ENCODE measurements at places on chromosomes 7 and 10.

GRCh38 chr7:12751764-12752163 is 64.3 kb downstream of the ARL4A start:
- no peak for DNase-seq

DNA sequence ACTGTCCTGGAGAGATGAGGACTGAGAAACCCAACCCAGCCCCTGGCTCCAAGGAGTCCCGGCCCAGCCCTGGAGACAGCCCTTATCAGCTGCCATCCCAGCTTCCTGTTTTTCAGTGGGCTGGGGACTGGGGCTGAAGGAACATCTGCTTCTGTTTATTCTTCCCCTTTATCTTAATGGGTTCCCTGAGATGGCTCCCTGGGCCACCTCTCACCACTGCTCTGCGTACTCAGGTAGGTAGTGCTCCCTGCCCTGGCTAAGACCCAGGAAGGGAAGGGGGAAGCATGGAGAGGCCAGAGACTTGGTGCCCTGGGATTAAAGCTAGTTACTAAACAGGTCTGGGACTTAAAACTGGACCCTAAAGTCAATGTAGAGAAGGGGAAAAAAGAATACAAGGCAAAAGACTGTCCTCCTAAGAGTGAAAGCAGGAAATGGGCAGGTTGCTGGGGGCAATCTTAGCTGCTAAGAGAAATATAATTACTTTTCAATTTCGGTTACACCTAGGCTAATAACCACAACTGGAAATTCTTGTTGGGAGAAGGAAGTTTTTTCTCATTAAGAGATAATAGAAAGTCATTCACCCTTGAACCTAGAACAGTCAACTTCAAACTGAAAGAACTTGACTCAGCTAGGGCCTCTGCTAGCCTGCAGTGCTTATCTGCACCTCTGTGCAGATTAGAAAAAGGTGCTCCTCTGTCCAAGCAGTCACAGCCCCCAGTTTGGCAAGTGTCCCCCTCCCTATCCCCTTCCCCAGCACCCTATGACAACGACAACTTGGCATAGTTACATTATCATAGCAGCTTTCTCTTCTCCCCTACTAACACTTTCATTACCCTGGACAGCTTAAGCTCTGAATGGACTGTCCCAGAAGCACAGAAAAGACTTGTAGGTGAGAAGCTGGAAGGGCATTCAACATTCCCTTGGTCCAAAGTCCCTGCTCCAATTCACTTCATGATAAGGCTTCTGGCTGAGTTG is 65.6 kb upstream of the KDM7A start:
- no peak for DNase-seq

GRCh38 chr7:134502463-134503371 is 24.6 kb upstream of the AKR1B10 start:
- no peak for DNase-seq

DNA sequence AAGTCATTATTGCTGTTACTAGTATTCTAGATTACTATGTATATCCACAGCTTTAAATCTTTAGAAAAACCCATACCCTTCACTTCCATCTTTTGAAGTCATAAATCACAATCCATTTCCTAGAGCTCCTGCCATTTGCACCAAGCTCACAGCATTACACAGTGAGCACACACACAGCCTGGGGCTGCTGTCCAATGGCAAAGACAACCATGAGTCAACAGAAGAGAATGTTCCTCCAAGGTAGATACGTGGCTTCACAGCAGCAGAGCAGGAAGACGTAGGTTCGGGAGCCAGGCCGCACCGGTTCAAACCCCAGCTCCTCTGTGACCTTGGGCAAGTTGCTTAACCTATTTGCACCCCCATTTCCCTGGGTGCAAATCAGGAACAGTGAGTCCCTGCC is 234.6 kb downstream of the DIP2C start:
- no peak for DNase-seq

DNA sequence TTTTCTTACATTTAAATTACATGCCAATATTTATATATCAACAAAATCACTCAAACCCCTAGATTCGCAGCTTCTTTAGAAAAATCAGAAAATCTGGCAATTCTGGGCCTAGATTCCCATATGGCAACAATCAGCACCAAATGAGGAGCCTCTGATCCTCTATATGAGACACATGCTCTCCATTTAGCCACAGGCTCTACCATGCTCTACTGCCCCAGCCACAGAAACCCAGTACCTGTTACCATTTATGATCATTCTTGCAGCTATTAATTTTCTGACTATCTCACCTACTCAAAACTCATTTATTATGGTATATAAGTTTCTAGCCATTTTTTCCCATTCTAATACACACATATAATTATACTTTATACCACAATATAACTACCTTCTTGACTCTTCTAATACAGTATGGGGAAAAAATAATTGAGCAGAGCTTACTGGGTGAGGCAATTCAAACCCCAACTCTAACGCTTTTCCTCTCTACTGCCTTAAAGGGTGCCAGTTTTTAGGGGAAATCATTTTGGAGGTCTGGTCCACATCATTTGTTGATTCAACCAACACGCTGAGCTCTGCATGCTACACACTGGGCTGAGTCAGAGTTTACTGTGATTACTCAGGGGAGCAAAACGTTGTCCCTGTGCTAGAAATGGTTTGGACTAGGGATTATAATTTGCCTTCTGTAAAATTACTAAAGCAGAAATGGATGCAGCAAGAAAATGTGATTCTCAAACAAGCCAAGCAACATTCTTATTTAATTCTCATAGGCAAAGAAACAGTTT is 11.6 kb downstream of the PDLIM1 start:
- no peak for DNase-seq

DNA sequence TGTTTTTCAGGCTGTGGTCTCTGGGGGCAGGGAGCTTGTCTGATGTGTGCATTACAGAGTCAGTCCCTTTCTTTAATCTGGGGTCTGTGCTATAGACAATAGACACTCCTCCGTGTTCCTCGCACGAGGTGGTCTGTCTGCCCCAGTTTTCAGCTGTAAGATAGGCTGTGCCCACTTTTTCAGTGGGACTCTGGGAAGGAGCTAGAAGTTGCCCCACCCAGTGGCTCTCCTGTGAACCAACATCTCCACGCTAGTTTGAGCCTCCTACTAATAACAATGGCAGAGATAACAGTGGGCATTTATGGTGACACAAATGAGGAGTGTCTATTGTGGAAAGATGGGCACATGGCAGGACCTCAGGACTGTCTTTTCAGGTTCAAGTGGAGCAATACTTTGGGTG is 44.0 kb downstream of the ADRB1 start:
- no peak for DNase-seq

DNA sequence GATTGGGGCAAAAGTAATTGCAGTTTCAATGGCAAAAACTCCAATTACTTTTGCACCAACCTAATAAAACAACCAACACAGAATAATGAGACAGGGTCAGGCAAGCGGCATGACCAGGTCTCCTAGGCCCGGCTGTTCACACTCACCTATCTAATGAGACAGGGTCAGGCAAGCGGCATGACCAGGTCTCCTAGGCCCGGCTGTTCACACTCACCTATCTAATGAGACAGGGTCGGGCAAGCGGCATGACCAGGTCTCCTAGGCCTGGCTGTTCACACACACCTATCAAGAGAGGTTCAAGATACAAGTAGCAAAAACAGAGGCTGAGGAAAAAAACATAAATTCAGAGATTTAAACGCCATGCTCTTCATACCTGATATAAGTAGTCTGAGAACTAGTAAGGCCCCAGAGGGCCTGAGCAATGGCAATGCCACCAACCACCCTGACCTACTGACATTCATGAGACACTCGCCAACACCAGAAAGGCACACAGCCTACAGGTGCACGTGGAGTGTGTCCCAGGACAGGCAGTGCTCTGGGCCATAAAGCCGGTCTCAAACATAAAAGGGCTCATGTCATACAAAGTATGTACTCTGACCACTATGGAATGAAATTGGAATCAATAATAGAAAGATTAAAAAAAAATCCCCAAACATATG is 40.6 kb upstream of the NCAPG2 start:
- no peak for DNase-seq

DNA sequence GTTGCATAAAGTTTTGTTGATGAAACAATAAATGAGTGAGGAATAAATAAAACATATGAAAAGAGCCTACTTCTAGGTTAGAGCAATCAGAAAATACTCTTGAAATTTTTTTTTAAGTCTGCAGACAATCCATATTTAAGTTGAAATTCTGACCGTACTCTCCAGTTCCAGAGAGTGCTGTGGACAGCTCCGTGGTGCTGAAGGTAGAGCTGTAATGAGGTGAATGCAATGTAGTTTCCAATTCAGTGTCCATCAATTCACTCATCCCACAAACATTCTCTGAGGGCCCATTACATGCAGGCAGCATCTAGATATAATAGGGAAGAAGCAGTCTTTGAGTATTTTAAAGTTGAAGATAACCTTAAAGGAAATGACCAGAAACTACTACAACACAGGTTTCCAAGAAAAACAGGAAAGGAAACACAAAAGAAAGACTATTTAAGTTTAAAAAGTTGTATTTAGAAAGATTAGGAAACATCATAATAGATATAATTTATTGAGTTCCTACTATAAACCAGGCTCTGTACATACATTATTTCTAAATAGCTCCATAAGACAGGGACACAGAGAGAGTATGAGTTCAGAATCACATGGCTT is 44.0 kb upstream of the CRTAC1 start:
- no peak for DNase-seq

DNA sequence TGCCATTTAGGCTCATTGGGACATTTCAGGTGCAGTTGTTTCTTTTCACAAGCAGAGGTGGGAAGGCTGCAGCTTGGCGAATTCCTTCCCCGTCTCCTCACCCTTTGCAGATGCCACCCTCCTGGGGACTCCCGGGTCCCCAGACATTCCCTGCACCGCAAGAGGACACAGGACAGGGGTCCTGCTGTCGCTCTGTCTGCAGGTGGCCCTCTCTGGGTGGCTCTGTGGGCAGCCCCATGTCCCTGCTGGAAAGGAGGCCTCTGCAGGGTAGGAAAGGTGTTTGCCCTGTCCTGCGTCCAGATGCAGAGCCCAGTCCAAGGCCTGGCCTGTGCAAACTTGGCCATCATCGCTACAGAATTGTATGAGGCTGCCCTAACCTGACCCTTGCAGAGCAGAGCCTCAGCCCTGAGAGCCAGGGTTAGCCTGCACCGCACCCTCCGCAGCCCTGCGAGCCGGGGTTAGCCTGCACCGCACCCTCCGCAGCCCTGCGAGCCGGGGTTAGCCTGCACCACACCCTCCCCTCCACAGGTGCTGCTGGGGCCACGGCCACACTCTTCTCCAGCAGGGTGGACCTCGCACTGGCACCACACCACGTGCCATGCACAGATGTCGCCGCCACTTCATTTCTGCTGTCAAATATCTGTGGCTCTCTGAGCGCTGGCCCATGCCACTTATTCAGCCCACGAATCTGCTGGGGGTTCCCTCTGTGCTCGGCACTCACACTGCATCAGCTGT is 61.0 kb downstream of the CFAP46 start:
- DNase-seq = no peak

GRCh38 chr7:158887594-158887993 is 31.2 kb downstream of the DYNC2I1 start:
- no peak for DNase-seq

- no peak for DNase-seq
Observed at GRCh38 chr7:103988468-103989199, 824 bp downstream of the RELN start.

- DNase-seq = no peak
Observed at GRCh38 chr10:120630266-120630665, 173.2 kb downstream of the PLPP4 start.

DNA sequence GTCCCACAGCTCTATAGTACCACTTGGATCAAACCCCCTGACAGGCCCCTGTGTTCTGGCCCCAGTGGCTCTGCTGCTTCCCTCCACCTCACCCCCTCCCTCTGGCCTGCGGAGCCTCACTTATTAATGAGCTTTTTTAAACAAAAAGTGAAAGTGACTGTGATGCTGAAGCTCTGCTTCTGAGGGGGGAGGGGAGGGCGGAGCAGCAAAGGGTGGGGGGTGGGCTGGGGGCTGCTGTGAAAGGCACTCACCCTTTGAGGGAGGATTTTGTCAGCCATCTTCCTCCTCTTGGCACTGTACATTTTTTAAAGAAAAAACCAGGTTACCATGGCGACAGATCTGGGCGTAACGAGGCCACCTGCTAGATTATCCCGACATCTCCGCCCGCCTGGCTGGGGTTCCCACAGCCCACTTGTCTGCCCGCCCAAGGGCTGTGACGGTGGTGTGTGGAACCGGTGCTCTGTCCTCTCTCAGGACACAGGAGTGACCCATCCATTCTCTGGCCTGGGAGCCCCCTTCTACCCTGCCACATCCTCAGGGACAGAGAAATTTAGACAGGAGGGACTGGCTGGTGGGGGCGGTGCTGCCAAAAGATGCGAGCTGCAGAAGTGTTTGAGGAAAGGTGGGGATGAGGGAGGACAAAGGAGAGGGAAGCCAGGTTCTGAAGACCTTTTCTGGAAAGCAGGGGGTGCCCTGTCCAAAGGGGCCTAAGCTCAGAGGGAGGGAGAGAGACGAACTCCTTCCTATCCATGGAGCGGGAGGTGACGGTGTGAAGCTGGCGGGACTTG is 4.9 kb downstream of the SMARCD3 start:
- DNase-seq = no peak

DNA sequence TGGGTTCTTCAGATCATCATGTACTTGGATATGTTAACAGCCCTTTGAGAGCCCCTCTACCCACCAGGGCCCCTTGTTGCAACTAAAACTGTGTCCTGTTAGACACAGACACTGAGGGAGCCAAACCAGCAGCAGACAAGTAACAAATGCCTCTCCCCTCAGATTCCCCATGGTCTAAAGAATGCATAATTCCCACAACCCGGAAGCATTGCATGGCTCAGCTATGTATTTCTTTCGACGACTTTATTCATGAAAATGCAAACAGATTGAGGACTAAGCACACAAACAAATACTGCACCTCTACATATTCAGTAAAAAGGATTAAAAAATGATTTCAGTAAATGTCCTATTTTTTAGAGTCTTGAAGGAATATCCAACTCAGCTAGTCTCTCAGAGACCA is 70.1 kb upstream of the HECW1 start:
- no peak for DNase-seq

- no peak for DNase-seq
Observed at GRCh38 chr10:15112657-15113056, 15.5 kb downstream of the RPP38 start.

- DNase-seq = no peak
Observed at GRCh38 chr7:142939226-142939910, at the start of gene LLCFC1. Gene LLCFC1 (plus strand): TSS chr7:142939484. CDS start chr7:142939622, 138 bp downstream.

GRCh38 chr10:132855889-132856288 is 69.9 kb upstream of the NKX6-2 start:
- peak; percentile 17 for DNase-seq

GRCh38 chr10:21452203-21452602 is 73.3 kb downstream of the SKIDA1 start:
- no peak for DNase-seq
